ENCODE measurements at places on chromosomes 16 and 17.

- no peaks in the 10 kb centered on the region for H3K27me3 ChIP-seq
- peaks cover 6% of the 10 kb centered on the region for H3K4me1 ChIP-seq
- no peak overlapping the region for H3K4me3 ChIP-seq
- H3K36me3 ChIP-seq: peaks cover 41% of the 10 kb centered on the region
- no peak overlapping the region for H3K27ac ChIP-seq
These were observed 558 bp downstream of the B3GNT9 start for GRCh38 chr16:67150047-67150832.

DNA sequence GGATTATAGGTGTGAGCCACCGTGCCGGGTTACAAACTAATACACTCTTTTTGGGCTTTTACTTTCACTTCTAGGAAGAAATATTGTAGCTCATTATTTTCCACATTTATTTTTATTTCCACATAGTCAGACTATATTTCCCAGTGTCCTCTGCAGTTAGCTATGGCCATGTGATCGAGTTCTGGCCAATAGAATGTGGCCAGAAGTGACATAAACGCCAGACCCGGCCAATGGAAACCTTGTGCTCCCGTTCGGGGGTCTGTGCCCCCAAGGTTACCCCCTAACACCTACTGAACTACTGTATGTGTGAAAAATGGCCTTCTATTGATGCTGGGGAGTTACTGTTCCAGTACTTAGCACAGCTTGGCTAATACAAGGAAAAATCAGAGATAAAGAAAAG is 13.2 kb upstream of the RPTOR start:
- no peak for DNase-seq
- peaks cover 6% of the 10 kb centered on the region for H3K27me3 ChIP-seq
- H3K36me3 ChIP-seq: no peaks in the 10 kb centered on the region

DNA sequence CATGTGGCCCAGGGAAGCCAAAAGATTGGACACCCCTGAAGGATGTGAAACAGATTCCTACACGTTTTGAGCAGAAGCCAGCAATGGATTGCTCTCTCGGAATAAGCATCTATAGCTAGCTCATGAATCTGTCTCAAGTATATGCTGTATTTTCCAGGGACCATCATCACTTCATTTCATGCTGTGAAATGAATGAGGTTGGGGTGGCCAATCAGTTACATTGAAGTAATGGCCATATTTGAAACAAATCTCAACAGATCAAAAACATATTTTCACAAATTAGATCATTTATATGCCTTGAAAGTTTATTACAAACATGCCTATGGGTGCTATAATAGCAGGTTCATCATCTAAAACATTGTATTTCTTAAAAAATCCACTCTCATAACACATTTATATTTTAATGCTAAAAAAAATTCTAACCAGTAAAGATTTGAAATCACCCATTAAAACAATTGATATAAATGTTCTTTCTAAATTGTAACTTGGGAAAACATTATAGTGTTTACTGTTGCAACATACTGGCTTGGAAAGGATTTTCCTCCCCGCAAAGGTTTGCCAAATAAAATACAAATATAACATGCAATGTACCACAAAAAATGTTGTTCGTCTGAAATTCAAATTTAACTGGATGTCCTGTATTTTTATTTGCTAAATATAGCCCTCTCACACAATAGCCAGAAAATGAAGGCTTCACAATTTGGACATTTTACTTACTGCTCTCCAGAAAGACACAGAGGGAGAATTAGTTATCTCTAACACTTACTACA is 743.6 kb downstream of the KCNJ2 start:
- H3K27ac ChIP-seq: no peak overlapping the region
- H3K4me1 ChIP-seq: no peaks in the 10 kb centered on the region
- no peak for DNase-seq
- H3K4me3 ChIP-seq: no peak overlapping the region

- no peak overlapping the region for H3K4me3 ChIP-seq
- no peak for DNase-seq
- H3K4me1 ChIP-seq: no peaks in the 10 kb centered on the region
- H3K27me3 ChIP-seq: no peaks in the 10 kb centered on the region
- H3K27ac ChIP-seq: no peak overlapping the region
These were observed 61.4 kb upstream of the TMC5 start for GRCh38 chr16:19356024-19356952.

Measured in DND-41 (cell line).